ENCODE measurements at places on chromosomes 2 and 18.

DNA sequence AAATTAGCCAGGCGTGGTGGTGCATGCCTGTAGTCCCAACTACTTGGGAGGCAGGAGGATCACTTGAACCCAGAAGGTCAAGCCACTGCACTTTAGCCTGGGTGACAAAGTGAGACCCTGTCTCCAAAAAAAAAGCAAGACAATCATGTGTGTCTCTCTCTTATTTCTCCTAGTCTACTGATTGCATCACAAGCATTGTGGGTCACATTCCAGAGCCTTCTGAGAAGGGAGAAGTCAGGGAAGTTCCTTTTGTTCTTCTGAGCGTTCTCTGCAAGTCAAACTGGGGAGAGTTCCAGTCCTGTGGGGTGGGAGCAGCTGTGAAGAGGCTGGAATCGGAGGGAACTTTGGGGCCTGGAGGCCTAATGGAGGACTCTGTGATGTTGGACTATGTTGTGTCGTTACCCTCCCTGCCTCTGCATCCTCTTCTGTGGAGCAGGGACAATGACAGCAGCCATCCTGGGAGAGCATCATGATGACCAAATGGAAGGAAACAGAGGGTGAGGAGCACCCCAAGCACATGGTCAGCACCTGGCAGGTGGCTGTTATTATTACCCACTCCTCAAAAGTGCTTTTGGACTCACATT, 115.4 kb downstream of the MRO start:
- no peak for DNase-seq

DNA sequence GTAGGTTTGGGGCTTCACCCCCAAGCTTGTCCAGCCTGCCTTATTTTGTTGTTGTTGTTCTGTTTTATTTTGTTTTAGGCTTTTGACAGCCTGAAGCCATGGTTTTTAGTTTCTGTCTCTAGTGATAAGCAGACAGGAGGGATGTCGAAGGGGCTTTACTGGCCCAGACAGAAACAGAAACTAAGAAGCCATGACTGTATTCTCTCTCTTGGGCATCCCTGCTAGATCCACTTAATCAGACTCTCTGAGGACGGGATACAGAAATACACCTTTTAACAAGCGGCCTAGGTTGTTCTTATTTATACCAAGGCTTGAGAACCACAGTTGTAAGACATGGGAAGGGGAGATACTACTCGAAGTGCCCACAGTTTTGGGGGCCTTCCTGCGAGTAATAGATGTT, 330.9 kb downstream of the SLC8A1 start:
- no peak for DNase-seq

GRCh38 chr2:222916229-222917197, 55.7 kb downstream of the ACSL3 start:
- DNase-seq = no peak

DNA sequence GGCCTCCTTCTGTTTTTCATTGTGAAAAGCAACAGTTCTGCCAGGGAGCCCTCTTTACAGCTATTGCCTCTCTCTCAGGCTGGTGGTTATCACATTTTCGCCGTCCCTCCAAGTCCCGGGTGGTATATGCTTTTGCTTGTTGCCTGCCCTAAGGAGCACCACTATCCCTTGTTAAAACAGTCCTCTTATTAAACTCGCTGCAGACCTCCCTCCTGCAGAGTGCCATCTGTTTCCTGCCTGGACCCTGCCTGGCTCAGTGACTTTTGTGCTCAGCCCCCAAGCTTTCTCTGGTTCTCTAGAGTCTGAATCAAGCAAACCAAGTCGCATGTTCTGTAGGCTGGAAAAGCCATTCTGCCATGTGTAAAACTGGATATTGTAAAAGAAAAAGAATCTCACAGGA, 72.1 kb upstream of the FHL2 start:
- DNase-seq = no peak

DNA sequence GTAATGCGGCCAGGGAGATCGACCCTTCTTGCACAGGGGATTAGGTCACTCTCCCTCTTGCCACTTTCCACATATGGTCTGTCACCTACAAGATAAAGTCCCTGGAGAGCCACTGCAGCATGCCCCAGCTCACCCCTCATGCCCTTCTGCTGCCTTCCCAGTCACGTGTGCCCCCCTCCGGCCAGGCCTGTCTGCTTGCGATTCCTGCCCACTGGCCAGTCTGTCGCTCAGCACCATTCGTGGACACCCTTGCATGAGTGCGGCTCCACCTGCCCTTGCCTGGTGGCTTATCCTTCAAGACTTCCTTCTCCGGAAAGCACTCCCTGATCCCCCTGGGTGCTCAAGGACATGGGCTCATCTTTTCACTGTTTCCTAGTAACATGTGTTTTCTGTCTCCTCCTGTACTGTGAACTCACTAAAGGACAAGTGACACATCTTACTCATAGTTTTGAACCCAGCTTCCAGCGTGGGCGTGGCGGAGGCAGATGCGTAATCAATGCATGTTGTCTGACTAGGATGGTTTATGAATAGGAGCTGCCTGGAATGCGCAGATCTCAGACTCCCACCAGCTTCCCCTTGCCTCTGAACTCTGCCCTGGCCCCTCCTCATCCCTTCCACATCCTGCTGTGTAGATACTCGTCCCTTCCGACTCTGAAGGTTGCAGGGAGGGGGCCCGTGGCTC, 7.8 kb upstream of the NT5DC4 start:
- DNase-seq = no peak

DNA sequence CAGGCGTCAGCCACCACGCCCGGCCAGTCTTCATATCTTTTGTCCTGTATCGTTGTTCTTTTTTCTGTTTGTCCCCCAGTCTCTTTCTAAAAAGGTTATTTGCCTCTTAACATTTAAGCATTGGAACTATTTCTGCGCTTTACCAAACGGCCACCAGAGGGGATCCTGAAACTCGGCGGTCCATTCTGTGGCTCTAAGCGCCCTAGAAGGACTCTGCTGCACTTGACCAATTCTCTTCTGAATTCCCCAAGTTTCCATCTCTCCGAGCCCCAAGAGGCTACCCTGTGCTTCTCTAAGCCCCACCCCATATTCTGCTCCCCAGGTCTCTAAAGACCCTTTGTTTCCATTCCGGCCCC, 33.1 kb upstream of the REG3G start:
- no peak for DNase-seq

DNA sequence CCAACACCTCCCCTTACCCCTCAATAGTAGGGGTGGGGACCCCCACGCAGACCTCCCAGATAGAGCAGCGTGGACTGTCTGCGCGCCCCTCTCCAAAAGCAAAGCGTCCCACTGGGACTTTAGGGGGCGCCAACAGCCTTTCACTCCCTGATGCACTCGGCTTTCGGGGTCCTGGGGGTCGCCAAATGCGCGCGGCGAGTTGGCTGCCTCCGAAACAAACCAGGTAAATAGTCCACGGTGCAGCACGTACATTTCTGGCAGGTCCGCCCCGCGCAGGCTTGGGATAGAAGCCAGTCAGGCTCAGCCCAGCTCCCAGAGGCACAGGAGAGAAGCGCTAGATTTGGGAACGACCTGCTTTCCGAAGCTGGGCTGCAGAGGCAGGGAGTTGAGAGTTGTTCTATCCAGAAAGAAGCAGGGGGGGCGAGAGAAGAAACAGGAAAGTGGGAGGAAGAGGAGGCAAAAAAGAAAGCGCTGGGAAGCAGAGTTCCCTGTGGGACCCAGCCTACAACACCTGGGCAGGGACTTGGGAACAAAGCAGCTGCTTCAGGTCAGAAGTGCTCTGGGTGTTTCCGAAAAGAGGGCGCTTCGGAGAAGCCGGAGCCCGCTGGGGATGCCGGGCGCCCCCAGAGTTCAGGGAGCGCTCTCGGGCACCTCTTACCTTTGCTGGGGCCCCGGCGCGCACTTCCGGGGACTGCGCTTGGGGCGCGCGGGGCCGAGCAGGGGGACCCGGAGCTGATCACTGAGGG, 544 bp downstream of the EVA1A start:
- no peak for DNase-seq

- no peak for DNase-seq
Observed at GRCh38 chr2:223604231-223604630, 2.1 kb upstream of the SCG2 start.

- no peak for DNase-seq
Observed at GRCh38 chr2:37713258-37713700, 41.8 kb upstream of the CDC42EP3 start.

DNA sequence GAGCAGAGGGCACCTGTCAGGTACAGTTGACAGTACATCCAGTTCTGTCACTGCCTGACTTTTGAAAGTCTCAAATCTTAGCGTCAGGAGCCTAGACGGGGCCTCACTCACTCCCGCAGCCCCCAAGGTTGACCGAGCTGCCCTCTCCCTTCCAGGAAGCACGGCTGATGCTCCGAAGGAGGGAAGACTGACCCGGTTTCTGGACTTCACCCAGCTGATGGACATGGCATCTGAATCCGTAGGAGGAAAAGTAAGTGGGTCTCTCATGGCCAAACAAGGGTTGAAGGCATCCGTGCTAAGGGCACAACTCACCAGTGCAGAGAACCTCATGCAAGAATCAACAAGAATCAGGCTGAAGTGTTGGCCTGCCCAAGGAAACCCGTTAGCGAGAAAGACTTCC, 12.9 kb downstream of the ALLC start:
- DNase-seq = no peak

DNA sequence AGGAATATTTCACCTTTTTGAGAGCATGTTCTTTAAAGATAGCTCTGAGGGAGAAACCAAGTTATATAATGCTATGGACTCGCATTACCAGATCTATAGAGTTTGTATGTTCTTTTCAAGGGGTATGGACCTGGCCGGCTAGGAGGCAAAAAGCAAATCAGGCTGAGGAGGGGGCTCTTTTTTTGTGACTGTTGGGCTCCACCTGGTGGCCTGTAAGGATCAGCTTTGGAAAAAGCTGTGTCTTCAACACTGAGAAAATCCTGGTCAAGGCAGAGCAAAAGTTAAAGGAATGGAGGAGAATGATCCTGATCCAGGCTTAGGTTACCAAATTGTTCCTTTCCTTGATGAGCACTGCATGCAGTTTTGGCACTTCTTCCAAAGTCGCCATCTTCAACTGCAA, 180.5 kb downstream of the DIS3L2 start:
- no peak for DNase-seq

GRCh38 chr2:218960309-218961165, 1.1 kb downstream of the CDK5R2 start:
- no peak for DNase-seq

DNA sequence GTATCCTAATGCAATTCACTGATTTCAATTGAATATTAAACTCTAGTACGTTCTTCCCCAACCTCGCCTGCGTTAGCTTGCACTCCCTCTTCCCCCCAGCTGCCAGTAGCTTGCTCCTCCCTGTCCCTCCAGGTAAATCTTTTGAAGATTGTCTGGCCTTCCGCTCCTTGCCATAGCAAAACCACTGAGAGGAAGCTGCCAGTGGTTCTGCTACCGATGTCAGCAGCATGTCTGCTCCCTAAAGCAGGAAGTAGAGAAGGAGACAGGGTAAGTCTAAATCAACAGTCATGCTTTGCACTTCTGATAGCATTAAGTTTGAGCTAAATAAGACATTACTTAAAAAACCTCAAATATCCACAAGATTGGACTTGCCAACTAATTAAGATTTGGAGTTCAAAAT, 89.1 kb downstream of the SCN2A start:
- DNase-seq = no peak

- no peak for DNase-seq
Observed at GRCh38 chr2:238731961-238732360, 115.9 kb upstream of the TWIST2 start.

GRCh38 chr2:16773080-16773713, 107.6 kb upstream of the CYRIA start:
- DNase-seq = no peak

GRCh38 chr2:237210763-237211162, 125.1 kb downstream of the COPS8 start:
- DNase-seq = no peak

- DNase-seq = no peak
Observed at GRCh38 chr2:58376592-58376991, 135.5 kb upstream of the FANCL start.

DNA sequence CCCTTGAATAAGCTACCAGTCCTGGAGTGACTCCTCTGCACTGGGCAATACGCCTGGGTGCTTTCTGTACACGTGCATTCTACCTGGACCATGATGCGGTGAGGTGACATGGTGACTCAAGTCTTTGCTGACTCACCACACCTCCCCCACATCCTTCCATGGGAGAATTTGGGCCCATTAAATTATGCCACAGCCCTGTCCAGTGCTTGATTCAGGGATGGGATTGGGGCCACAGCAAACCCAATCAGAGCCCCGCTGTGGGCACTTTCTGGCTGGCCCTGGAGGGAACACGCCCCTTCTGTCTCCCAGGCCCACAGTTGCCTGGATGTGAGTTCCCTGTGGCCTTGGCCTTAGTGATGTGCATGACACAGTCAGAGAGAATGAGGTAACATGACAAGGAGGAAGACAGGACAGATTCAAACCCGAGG, 86.9 kb downstream of the LRRC30 start:
- DNase-seq = no peak

GRCh38 chr2:196925768-196926561, 542 bp downstream of the PGAP1 start:
- DNase-seq = no peak

- no peak for DNase-seq
Observed at GRCh38 chr2:180562378-180562777, 418.0 kb upstream of the UBE2E3 start.

- no peak for DNase-seq
Observed at GRCh38 chr18:70142001-70142400, 63.5 kb downstream of the RTTN start.

DNA sequence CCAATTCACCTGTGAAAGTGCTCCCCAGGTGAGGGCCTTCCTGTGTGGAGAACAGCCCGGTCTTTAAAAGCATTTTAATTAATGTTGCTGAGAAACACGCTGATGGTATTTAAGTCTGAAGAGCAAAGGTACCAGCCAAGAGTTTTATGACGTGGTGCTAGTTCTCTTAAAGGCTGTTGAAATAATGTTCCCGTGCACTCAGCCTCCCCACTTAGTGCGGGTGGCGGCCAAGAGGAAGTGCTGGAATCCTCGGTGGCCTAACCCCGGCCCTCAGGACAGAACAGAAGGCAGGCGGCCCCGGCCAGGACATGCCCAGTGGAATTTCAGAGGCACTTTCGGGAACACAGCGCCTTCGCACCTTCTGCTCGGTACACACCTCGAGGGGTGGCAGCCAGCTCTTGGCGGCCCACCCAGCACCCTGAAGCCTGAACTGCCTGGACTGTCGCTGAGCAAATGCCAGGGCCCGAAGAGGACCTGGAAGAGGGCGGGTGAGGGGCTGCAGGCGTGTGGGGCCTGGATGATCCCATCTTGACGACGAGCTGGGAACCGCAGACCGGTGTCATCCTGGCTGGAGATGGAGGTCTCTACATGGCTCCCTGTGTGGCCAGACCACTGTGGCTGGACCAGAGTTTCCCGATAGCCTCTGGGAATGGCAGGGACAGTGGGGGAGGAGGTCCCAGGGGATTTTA, 142.9 kb downstream of the ASB1 start:
- DNase-seq = no peak

DNA sequence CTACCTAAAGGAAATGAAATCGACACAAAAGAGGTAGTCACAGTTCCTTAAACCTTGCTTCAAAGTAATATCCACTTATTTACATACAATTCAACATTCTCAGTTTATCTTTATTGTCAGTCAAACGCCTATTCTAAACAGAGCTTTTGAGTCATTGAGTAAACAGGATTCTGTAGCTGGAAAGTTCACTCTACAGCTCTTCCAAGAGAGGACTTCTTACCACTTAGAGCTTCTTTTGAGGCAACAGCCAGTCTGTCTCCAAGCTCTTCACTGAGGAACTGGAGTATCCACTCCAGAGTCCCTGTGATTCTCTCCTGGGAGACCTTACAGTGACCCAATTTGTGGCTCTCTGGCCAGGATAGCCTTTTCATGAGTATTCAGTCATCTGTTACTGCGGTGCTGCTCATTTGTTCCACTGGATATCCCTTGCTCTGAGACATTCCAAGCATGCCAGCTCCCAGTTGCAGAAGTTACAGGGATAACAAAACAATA, 210.9 kb upstream of the OSR1 start:
- no peak for DNase-seq

Data from stimulated activated CD4-positive, alpha-beta T cell treated with anti-CD3 and anti-CD28 coated beads, Interleukin-1b, Interleukin-23, amount 100 ng/mL, for 1 hour (primary cell).